ENCODE measurements at places on chromosomes 16 and 17.

- no peak for DNase-seq
Measured at GRCh38 chr17:45643591-45643990, 140.5 kb upstream of the CRHR1 start.

GRCh38 chr17:12637015-12637414 is 28.7 kb upstream of the MYOCD start:
- no peak for DNase-seq

GRCh38 chr17:332023-332422 is 20.6 kb downstream of the RPH3AL start:
- DNase-seq: no peak

DNA sequence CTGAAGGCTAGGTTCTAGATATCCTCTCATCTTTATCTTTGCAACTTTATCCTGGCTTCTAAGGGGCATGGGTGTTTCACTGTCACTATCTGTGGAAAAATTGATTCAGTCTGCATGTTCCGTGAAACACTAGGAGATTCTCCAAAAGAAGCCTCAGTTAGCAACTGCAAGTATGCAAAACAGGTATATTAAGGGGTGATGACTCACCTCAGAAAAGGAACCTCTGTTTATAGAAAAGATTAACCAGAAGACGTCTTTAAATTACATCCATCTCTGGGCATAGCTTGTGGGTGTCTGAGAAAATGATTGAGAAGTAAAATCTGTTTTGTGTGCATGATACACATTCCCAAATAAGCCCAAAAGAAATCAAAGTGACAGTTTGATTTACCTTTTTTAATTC is 353.8 kb upstream of the HSBP1 start:
- DNase-seq: no peak

- no peak for DNase-seq
Measured at GRCh38 chr17:53792451-53792850, 30.3 kb upstream of the KIF2B start.

DNA sequence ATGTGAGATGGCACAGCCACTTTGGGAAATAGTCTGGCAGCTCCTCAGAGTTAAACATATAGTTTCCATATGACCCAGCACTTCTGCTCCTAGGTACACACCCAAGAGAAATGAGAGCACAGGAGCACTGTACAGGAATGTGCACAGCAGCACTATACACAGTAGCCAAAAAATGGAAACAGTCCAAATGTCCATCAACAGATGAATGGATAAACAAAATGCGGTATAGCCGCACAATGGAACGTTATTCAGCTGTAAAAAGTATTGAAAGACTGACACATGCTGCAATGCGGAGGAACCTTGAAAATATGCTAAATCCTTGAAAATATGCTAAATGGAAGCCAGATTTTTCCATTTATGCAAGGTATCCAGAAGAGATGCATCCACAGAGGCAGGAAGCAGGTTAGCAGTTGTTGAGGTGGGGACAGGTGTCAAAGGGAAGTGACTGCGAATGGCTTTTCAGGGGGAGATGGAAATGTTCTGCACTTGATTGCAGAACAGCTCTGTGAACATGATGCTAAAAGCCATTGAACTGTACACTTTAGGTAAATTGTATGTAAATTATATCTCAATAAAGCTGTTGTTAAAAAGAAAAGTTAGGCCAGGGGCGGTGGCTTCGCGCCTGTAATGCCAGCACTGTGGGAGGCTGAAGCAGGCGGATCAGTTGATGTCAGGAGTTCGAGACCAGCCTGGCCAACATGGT is 80.7 kb downstream of the MPRIP start:
- no peak for DNase-seq

DNA sequence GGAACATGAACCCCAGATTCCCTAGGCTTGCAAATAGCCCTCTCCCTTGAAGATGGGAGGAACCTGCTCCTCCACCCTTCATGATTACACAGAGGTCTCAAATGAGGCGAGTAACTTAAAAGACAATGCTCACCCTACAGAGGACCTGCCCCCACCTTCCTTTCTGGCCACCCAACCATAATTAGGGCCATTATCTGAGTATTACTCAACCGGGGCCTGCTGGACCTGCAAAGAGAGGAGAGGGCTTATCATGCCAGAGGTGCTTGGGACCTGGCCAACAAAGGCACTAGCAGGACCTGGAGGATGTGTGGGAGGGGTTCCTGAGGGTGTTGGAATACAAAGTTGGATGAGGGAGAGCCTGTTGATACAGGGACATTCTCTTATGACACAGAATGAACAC is 42.4 kb downstream of the RNF157 start:
- no peak for DNase-seq

- DNase-seq: no peak
Measured at GRCh38 chr17:51238255-51238887, 21.5 kb downstream of the MBTD1 start.
